HT1080 (cell line): ENCODE measurements at places on chromosomes 5 and 9. TPM values are rescaled to one million over a fixed set of nuclear protein-coding genes. Genes with fewer than 3 reads are reported as not detected.

Gene CDH12
- 0.30 and 0.98 TPM in 2 replicates for total RNA-seq

DNA sequence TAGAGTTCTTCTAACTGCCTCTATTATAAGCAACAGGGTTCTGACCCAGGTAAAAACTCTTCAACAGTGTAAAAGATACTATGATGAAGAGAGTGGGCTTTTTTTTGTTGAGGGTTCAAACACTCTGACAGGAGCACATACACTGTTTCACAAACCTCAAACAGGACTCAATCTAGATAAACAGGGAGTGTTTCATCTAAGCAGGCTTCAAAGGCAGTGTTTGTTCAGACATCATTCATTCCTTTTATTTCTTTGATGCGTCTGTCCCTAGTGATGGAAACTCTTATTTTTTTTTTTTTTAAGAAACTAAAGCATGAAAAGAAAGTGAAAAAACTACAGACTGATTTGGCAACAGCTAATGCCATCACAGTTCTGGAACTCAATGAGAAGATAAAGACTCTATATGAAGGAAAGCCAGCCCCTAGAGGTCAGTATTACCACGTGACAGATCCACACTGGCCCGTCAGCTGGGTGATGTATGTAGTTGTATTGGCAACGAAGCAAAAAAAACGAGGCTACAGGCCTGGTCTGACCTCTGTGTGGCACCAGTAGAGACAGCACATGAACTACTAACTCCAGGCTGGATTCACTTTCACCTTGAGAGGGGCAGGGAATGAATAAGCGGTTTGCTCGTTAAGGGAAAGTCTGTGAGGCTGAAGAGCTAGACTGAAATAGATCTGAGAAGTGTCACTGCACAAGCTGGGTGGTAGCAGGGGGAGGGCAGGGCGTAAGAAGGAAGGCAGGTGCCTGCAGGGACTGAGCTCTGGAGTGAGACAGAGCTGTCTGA is 172.2 kb downstream of the CCDC192 start:
- peak; percentile 81 for DNase-seq

Gene SPATA31E1
- not detected in 2 replicates for total RNA-seq

DNA sequence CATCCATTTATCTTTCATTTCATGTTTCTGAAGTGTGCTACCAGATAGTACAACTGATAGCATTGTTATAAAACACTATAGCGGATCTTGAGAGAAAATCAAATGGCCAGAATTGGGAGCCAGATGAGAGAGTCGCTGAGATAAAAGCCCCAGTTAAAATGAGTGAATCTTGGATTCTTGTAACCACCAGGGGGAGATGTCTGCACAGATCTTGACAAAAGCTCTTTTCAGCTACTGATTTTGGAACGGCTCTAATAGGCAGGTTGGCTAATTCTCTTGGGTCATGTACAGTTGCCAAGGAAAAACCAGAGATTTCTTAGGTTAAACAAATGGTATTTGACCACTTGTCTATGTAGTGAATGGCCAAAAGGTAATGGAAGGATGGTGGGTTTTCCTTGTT is 21.7 kb downstream of the F2RL2 start:
- peak; percentile 61 for DNase-seq

GRCh38 chr5:139651853-139652787 is 4.0 kb downstream of the CXXC5 start:
- DNase-seq: peak; percentile 89

DNA sequence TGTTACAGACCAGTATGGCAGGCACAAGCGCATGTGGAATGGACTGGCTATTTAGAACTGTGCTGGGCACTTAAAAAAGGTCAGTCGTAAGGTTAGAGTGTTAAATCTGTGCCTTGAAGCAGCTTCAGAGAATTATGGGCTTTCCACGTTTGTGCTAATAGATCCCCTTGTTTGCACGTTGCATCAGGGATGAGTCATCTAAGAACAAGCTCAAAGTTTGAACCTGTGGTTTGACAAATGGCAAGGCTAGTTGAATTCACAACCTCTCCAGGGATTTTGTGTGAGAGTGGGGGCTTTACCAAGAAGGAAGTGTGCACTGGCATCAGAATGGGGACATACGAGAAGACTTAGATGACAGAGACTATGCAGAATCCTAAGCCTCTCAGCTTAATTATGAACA is 249.6 kb downstream of the IRX1 start:
- DNase-seq: peak; percentile 14

- no peak for DNase-seq
These were observed 50.5 kb downstream of the RALGPS1 start for GRCh38 chr9:126965077-126965476.

Gene CLIC3
- 1.0 and 1.7 TPM in 2 replicates for total RNA-seq

DNA sequence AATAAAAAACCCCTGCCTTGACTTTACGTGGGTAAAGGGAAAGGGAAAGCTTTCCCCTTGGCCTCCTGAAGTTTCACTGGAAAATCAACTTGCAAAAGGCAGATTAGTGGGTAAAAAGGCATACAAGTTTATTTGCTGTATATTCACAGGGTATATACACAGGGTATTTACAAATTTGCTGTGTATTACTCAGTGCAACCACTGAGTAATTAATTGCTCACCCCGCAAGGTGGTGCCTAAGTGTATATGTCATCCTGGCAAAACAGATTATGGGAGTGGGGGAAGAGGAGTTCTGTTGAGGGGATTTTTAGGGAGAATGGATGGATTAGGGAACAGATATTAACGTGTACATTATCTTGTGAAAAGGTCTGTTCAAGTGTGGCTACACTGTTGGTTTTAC is 7.1 kb upstream of the RARS1 start:
- peak; percentile 24 for DNase-seq

Gene PPIC
- total RNA-seq: 17.9 and 20.9 TPM in 2 replicates

DNA sequence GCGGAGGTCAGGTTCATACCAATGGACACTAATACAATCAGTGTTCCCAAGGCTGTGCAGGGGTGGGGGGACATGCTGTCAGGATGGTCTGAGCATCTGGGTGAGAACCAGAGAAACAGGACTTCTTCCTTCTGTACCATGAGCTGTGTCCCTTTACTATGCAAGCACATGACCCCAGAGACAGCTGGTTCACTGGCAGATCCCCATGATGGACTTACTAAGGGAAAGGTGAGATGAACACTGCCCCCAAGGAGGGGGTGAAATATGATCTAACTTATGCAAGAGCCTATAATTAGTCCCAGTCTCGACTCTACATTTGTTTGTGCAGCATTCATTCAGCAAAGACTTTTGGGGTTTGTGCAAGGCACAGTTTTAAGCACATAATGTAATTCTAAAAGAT is 91.4 kb downstream of the LIFR start:
- no peak for DNase-seq

Gene OR1Q1
- not detected in 2 replicates for total RNA-seq

Gene CAMK4
- total RNA-seq: 28.0 and 35.4 TPM in 2 replicates

Gene TMEM215
- total RNA-seq: not detected in 2 replicates

GRCh38 chr5:167565189-167565954 is 726.1 kb upstream of the WWC1 start:
- peak; percentile 56 for DNase-seq

DNA sequence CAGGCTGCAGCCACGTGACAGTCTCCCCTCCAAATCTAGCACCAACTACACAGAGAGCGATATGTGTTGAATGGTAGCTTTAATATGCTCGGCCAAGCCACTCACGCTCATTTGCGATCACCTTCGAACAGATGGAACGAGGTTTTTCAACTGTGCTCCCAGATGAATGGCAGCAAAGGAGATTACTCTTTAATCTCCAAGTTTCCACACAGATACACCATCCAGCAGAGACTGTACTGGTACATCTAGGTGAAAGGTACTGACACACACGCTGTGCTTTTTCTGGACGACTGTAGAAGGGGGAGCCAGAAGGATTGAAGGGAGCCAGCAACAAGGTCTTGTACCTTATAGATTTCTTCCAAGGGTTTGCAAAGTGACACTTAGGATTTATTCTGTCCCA is 263.9 kb downstream of the NR3C1 start:
- no peak for DNase-seq

GRCh38 chr9:95552814-95553546 is 36.2 kb upstream of the PTCH1 start:
- DNase-seq: no peak
